Urinary bladder (tissue), 4 donors: ENCODE measurements at places on chromosomes 16 and 17. TPM values are rescaled to one million over a fixed set of nuclear protein-coding genes. Genes with fewer than 3 reads are reported as not detected.

ZP2 gene
- polyA plus RNA-seq: not detected

HEATR9 gene
- polyA plus RNA-seq: not detected

EVI2A gene
- polyA plus RNA-seq: 7.8 TPM

CLDN6 gene
- polyA plus RNA-seq: not detected

DNAAF8 gene
- 1.3 TPM for polyA plus RNA-seq

CCL18 gene
- polyA plus RNA-seq: 1.5 TPM

SHISA9 gene
- polyA plus RNA-seq: 0.28 TPM

GRCh38 chr16:84514874-84515835 lies 10.7 kb upstream of the MEAK7 start:
- DNase-seq: no peak

DNA sequence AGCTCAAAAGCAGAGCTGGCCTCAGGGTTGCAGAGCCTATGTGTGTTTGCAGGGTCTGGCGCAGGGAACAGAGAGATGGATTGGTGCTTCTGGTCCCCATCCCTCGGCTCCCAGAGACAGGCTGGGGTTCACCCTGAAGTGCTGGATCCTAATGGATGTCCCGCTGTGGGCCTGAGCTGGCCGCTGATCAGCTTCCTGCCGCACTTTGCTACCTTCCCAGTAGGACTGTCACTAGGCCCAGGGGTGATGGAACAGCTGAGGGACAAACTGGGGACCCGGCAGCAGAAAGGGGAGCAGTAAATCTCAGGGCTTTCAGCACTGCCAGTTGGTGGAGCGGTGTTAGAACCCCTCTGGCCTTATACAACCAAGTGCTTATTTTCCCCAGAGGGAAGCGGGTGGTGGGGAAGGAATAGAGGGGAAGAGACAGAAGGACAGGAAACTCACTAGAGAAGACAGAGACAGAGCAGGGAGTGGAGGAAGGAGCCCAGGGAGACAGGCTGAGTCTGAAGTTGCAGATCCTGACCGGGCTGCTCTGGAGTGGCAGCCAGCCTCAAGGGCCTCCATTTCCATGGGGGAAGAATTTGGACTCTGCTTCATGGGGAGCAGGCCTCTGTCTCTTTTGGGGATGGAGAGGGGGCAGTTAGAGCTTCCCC lies 78.6 kb downstream of the MRM1 start:
- no peak for DNase-seq

DNA sequence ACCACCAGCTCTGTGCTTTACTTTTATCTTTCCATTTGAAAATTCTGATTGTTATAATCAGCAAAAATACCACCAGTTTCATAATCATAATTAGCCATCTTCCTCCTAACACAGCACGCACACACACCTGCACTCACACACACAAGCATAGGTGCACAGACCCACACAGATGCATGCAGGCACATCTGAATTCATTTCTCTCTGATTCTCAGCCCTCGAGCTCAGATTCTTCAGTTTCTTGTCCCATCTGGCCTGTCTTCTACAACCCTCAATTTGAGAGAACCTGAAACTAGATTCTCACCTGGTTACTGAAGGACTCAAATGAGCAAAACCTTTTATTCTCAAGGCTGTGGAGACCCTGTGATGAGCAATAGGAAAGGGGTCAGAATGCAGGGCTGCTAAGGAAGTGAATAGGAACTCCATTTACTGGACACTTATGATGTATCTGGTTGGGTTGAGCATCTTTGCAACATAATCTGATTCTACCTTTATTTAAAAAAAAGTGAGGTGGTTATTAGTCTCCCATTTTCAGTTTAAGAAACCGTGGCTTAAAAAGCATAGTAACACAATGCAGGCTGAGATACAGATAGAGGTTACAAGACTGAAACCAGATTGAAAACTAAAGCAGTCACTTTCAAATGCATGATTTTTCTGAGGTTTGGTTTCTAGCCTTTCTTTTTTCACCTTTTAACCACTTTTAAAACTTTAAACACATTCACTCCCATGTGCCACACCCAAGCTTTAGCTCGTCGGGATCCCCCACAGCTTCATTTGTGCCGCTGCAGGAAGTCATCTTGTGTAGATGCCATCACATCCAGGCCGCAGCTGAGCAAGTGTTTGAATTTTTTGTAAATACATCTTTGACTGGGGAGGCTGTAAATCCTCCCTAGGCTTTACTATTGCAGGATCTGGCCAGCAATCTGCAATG lies 9.4 kb downstream of the KRT33A start:
- no peak for DNase-seq

DNA sequence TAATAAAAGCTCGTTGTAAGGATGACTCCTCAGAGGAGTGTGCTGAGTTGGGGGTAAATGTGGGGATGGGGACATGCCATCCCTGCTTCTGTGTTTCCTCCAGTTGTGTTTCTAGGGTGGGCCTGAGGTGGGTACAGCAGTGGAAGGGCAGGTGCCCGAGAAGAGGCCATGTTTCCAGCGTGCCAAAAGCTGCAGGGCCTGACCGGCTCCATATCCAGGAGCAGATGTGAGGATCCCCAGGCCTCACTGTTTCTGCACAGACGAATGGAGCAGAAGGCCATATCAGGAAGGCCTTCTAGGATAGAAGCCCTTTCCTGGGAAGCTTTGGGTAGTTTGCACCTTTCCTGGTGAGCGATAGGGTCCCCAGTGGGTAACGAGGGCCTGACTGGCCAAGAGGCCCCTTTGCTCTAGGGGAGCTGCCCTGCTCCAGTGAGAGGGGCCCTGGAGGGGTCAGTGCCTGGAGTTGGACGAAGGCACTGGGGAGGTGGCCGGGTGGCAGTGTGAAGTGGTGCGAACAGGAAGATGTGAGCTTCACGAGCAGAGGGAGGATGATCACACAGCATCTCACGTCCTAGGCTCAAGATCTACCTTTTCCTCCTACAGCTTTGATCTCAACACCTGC lies 62.9 kb downstream of the SHISA6 start:
- no peak for DNase-seq

DNA sequence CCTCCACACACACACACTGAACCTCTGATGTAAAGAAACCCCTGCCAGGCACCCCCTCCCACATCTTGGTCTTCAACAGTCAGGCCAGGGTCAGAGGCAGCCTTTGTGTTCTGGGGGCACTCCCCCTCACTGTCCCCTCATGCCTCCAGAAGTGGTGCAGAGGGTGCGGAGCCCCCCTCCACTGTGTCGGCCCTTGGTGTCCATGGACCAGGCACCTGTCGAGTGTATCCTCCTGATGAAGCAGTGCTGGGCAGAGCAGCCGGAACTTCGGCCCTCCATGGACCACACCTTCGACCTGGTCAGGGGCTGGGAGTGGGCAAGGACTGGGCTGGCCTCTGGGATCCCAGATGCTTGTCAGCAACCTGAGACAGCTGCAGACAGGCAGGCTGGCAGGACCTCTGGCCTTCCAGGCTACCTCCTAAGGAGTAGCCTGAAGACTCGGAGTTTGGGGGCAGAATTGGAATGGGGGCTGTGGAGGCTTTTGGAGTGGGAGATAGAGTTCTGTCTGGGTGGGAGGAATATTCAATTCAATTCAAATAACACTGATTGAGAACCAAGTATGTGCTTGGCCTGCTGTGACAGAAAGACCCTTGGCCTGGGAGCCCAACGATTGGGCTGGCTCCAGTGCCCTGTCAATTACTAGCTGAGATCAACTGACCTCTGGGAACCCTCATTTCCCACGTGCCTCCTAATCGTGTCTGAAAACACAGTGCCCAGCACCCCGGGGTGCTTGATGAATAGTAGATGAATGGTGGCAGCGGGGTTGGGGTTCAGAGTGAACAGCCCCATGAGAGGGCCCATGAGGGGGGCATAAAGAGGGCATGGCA lies 11.5 kb downstream of the GUCY2D start:
- DNase-seq: no peak

- no peak for DNase-seq
These were observed 20.4 kb downstream of the JUP start for GRCh38 chr17:41766135-41766534.

DNA sequence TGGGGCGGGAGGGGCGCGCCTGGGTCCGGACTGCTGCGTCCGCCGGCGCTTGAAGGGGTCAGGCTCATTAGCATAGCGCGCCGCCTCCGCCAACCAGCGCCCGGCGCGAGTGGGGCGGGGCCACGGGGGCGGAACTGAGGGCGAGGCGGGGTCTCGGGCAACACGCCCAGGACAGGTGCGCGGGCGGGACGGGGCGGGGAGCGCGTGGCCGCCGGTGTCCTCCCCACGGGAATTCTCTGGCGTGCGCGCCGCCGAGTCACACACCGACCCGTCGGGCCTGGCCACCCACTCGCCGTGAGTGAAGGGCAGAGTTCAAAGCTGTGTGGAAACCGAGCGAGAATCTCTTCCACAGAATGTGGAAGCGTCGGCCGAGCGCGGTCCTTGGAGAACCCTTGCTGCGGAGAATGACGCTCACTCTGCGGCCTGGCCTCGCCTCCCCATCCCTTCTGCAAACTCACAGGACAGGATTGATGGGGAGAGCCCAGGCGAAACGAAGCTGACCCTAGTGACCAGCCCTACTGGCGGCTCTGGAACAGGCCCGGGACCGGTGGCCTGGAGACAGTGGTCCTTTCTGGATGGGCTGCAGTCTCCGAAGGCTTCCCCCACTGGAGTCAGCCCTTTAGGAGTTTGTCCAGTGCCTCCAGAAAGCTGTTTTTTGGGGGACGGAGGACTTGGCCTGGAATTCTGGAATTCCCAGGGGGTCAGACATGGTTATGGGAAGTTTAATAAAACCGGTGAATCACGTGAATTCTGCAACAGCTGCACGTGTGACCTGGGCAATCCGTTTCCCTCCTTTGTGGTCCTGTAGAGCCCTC lies at the start of gene SNAI3:
Gene SNAI3 (minus strand): TSS at position 69 of the 815 bp plus-strand sequence. CDS start 101 bp downstream, outside the sequence.
- no peak for DNase-seq
